ENCODE measurements at places on chromosomes 3 and 15.

GRCh38 chr3:146585156-146585555 is 20.0 kb downstream of the PLSCR5 start:
- no peaks in the 10 kb centered on the region for H3K4me1 ChIP-seq
- H3K27ac ChIP-seq = no peak overlapping the region
- no peaks in the 10 kb centered on the region for H3K36me3 ChIP-seq
- H3K4me3 ChIP-seq = no peak overlapping the region
- H3K27me3 ChIP-seq = no peaks in the 10 kb centered on the region

DNA sequence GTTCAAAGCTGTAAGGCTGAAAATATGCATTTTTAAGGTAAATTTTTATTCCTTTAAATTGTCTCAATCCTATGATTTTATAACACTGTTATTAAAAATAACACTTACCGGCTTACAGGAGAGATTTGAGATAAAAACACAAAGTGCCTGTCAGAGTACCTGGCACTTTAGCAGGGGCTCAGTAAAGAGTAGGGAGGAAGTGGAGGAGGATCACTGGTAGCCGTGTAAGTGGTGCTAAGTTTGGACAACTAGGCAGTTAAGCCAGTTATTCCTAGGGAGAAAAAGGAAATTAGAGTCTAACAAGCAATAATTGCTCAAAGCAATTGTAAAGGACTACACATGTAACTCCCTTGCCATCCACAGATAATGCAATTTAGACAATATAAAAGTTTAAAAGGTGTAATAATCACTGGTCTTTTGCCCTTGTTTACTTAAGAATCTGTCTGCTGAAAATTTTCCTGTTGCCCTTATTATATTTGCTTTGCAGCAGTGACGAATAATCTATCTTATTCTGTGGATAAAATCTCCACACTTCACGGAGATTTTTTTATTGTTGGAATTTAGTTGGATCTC is 204.8 kb downstream of the CDIN1 start:
- H3K4me1 ChIP-seq = no peaks in the 10 kb centered on the region
- H3K36me3 ChIP-seq = no peaks in the 10 kb centered on the region
- DNase-seq = no peak
- H3K27ac ChIP-seq = no peak overlapping the region
- no peak overlapping the region for H3K4me3 ChIP-seq

GRCh38 chr3:171457607-171458061 is 2.6 kb downstream of the TNIK start:
- H3K4me3 ChIP-seq = no peak overlapping the region
- peaks cover 12% of the 10 kb centered on the region for H3K27me3 ChIP-seq
- peaks cover 5% of the 10 kb centered on the region for H3K4me1 ChIP-seq
- H3K36me3 ChIP-seq = no peaks in the 10 kb centered on the region

DNA sequence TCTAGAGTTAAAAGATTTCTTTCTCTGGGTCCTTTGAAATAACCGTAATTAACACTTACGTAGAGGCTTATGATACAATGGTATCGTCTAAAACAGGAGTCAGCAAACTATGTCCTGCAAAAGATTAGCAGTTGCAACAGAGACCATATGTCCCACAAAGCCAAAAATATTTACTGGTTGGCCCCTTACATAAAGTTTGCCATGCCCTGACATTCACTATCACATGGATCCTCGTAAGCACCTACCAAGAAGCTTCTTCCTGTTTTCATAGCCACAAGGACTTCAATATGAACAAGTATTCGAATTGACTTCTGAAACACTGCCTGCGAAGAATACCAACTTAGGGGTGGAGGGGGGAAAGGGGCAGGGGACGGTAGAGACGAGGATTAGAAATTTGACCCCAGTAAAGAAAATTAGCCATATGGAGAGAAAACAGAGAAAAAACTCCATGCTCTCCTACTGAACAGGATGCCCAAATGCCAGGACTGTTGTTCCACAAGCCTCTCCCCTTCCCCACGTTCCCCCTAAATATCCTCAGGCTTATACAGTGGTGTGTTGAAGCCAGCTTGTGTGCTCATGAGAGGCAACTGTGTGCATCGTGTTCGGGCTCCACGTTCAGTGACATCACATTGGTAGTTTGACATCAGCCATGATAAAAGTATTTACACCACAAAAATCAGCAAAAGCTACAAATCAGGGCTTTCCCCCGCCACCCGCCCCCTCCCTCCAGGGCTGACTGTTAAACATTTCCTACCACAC is 144.1 kb upstream of the HES1 start:
- H3K27ac ChIP-seq = no peak overlapping the region
- DNase-seq = no peak
- no peak overlapping the region for H3K4me3 ChIP-seq
- no peaks in the 10 kb centered on the region for H3K27me3 ChIP-seq

- no peak overlapping the region for H3K27ac ChIP-seq
- no peaks in the 10 kb centered on the region for H3K27me3 ChIP-seq
- no peaks in the 10 kb centered on the region for H3K4me1 ChIP-seq
- H3K36me3 ChIP-seq = no peaks in the 10 kb centered on the region
- H3K4me3 ChIP-seq = no peak overlapping the region
- no peak for DNase-seq
Measured at GRCh38 chr3:33250712-33251111, 26.5 kb upstream of the FBXL2 start.

- H3K4me1 ChIP-seq = no peaks in the 10 kb centered on the region
- no peaks in the 10 kb centered on the region for H3K27me3 ChIP-seq
- no peaks in the 10 kb centered on the region for H3K36me3 ChIP-seq
- no peak overlapping the region for H3K27ac ChIP-seq
- DNase-seq = no peak
Measured at GRCh38 chr3:126865736-126866135, 117.2 kb upstream of the PLXNA1 start.

GRCh38 chr3:99532246-99532645 is 106.1 kb upstream of the COL8A1 start:
- no peaks in the 10 kb centered on the region for H3K36me3 ChIP-seq
- DNase-seq = peak; percentile 88
- H3K27ac ChIP-seq = no peak overlapping the region
- H3K4me1 ChIP-seq = peaks cover 8% of the 10 kb centered on the region
- H3K4me3 ChIP-seq = no peak overlapping the region

GRCh38 chr15:78501857-78502256 is 5.5 kb upstream of the HYKK start:
- peaks cover 38% of the 10 kb centered on the region for H3K36me3 ChIP-seq
- no peaks in the 10 kb centered on the region for H3K27me3 ChIP-seq
- H3K4me3 ChIP-seq = no peak overlapping the region
- no peaks in the 10 kb centered on the region for H3K4me1 ChIP-seq

GRCh38 chr3:65607101-65607500 is 431.6 kb downstream of the MAGI1 start:
- H3K27me3 ChIP-seq = no peaks in the 10 kb centered on the region
- no peaks in the 10 kb centered on the region for H3K36me3 ChIP-seq
- H3K27ac ChIP-seq = no peak overlapping the region

DNA sequence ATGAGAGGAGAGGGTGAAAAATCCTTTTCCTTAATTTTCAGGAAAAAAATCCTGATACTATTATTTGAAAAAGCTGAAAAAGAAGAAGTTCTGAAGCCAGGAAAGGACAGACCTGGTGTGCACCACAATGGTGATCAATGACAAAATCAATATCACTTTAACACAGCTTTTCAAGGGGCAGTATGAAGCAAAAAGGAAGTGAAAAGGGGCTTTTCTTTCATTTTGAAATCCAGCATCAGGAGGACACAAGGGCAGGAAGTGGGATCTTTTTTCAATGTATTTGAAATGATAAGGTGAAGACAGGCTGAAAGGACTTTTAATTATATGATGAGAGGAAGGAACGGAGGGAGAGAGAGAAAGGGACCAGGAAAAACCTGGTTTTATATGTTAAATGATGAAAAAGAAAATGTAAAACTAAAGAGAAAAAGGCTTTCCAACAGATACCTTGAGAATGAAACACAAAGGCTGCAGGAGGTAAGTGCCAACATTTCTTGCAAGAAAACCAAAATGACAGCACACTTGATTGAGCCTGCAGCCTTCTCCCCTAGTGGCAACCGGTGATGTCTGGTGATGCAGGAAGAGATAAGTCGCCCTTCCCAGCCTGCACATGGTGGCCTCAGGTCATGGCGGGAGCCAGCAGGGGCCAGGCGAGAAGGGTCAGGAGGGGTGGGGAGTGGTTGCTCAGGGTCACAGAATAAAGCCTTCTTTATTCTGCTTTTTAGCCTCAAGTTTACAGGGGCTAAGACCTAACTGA is 236.7 kb upstream of the WNT5A start:
- H3K27me3 ChIP-seq = no peaks in the 10 kb centered on the region
- no peak overlapping the region for H3K4me3 ChIP-seq
- H3K27ac ChIP-seq = peak overlapping the region; percentile 42
- peaks cover 53% of the 10 kb centered on the region for H3K4me1 ChIP-seq

DNA sequence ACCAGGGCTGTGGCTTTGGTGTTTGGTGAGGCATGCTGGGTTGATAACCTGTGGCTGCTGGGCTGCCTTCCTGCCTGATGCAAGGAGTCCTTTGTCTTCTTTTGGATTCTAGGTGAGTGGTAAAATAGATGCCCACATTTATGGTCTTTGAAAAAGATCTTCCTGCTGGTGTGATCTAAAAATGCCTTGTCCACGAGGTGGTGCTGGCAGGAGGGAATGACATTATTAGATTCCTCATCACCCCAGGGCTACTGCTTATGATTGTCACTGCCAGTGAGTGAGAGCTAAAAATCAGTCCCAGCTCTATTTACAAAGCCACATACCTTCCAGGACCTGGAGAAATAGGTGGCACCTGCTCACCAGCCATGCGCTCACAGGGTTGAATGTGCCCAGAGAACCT is 355.5 kb upstream of the ROPN1 start:
- no peak overlapping the region for H3K27ac ChIP-seq
- H3K4me3 ChIP-seq = no peak overlapping the region

DNA sequence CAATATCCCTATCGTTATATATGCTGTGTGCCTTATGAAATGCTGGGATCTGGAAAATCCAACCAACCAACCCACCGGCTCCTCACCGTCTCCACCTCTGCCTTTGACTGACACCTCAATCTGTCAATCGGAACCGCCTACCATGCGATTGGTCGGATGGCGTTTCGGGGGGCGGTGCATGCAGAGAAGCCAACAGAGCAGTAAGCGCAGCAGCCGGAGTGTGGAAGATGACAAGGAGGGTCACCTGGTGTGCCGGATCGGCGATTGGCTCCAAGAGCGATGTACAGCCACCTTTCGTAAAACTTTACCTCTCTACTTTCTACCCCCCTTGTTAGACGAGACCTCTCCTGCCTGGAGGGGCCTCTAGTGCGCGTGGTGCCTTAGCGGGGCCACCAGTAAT is 6.3 kb downstream of the CLK3 start:
- peaks cover 4% of the 10 kb centered on the region for H3K4me1 ChIP-seq
- H3K27ac ChIP-seq = no peak overlapping the region
- H3K36me3 ChIP-seq = peaks cover 76% of the 10 kb centered on the region
- no peak overlapping the region for H3K4me3 ChIP-seq
- no peak for DNase-seq

GRCh38 chr3:184349563-184350470 is 11.6 kb downstream of the CLCN2 start:
- no peak overlapping the region for H3K4me3 ChIP-seq
- DNase-seq = no peak
- H3K4me1 ChIP-seq = peaks cover 26% of the 10 kb centered on the region
- no peaks in the 10 kb centered on the region for H3K27me3 ChIP-seq
- peaks cover 5% of the 10 kb centered on the region for H3K36me3 ChIP-seq
- no peak overlapping the region for H3K27ac ChIP-seq

GRCh38 chr3:16113704-16114103 is 60.8 kb upstream of the GALNT15 start:
- no peaks in the 10 kb centered on the region for H3K4me1 ChIP-seq
- no peak overlapping the region for H3K4me3 ChIP-seq
- H3K27ac ChIP-seq = no peak overlapping the region
- peaks cover 4% of the 10 kb centered on the region for H3K27me3 ChIP-seq
- DNase-seq = no peak

DNA sequence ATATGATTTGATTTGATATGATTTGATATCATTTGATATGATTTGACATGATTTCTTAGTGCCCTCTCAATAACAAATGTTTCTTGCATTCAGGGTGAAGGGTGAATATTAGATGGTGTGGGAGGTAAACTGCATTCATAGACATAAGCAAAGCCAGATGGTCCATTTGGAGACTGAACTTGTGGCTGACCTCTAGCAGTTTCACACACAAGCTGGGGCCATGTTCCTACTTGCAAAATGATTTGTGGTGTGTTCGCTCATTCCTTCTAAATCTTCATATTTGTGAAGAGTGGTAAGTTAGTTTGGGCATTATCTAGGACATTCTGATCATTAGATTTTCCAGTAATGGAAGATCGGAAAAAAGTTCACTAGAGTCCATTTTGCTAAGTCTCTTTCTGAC is 40.5 kb upstream of the CCR4 start:
- no peaks in the 10 kb centered on the region for H3K27me3 ChIP-seq
- DNase-seq = no peak
- H3K27ac ChIP-seq = no peak overlapping the region

GRCh38 chr3:50609071-50609762 is 2.4 kb downstream of the CISH start:
- no peak overlapping the region for H3K27ac ChIP-seq
- H3K4me1 ChIP-seq = peaks cover 8% of the 10 kb centered on the region
- no peaks in the 10 kb centered on the region for H3K36me3 ChIP-seq

DNA sequence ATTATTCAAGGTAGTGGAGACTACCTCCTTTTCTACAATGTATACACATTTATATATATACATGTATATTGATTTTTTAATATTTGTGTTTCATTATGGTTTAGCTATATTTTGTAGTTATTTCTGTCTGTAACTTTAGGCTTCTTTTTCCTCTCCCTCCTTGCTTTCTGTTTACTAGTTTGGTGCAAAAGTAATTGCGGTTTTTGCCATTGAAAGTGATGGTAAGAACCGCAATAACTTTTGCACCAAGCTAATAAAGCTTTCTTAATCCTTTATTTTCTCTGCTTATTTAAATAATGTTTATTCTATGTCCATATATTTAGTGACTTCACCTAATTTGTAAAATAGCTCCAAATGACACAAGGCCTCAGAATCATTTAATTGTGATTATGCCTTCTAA is 195.3 kb upstream of the PLSCR5 start:
- peaks cover 31% of the 10 kb centered on the region for H3K4me1 ChIP-seq
- no peaks in the 10 kb centered on the region for H3K36me3 ChIP-seq
- H3K27ac ChIP-seq = no peak overlapping the region
- no peak overlapping the region for H3K4me3 ChIP-seq
- DNase-seq = no peak

DNA sequence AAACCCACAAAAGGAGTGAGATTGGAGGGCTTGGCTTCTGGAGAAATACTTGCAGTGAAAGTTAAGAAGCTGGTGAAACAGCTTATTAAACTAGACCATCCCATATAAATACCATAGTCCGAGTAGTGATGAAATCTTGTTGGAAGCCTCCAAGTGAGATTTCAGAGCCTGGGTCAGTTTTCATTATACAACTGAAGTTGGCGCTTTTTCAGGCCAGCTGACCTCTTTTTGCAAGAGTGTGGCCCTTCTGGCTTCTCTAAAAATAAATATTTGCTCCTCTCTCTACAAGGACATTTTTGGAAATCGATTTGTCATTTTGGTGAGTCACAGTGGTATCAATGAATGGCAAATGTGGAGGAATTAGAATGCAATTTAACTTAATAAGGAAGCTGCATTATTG is 51.2 kb upstream of the THRB start:
- no peaks in the 10 kb centered on the region for H3K4me1 ChIP-seq
- no peaks in the 10 kb centered on the region for H3K36me3 ChIP-seq
- no peak overlapping the region for H3K27ac ChIP-seq
- DNase-seq = no peak
- H3K27me3 ChIP-seq = no peaks in the 10 kb centered on the region
- no peak overlapping the region for H3K4me3 ChIP-seq

Measured in A673 (cell line).